ENCODE measurements at places on chromosomes 16 and 17.

- no peak for DNase-seq
Measured at GRCh38 chr16:3842994-3843393, 37.5 kb downstream of the CREBBP start.

- no peak for DNase-seq
Measured at GRCh38 chr17:9241371-9241712, 220.0 kb downstream of the NTN1 start.

DNA sequence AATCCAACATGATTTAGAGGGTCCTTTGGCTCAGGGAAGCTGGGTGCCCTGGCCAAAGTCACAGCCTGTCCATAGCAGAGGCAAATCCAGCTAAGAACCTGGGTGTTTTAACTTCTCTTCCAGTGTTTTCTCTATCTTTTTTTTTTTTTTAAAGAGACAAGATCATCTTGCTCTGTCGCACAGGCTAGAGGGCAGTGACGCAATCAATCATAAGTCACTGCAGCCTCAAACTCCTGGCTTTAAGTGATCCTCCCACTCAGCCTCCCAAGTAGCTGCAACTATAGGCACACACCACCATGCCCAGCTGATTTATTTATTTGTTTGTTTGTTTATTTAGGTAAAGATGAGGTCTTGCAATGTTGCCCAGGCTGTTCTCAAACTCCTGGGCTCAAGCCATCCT is 14.8 kb upstream of the GRIN2A start:
- no peak for DNase-seq

DNA sequence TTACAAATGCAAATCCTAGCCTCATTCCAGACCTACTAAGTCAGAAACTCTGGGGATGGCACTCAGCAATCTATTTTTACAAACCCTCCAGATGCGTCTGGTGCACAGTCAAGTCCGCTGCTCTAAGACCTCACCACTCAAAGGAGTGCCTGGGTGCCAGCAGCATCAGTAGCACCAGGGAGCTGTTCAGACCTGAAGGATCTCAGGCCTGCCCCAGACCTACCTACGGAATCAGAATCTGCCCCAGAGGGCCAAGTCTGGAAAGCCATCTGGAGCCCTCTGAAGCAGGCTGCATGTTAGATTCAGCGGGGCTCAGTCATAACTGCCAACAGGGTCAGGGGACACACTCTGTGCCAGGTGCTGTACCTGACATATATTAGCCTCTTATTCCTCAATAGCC is 17.6 kb downstream of the MEOX1 start:
- DNase-seq, result no peak

- no peak for DNase-seq
Measured at GRCh38 chr16:86609115-86609514, 30.8 kb downstream of the FOXL1 start.
